ENCODE measurements at places on chromosomes 6 and 20.

DNA sequence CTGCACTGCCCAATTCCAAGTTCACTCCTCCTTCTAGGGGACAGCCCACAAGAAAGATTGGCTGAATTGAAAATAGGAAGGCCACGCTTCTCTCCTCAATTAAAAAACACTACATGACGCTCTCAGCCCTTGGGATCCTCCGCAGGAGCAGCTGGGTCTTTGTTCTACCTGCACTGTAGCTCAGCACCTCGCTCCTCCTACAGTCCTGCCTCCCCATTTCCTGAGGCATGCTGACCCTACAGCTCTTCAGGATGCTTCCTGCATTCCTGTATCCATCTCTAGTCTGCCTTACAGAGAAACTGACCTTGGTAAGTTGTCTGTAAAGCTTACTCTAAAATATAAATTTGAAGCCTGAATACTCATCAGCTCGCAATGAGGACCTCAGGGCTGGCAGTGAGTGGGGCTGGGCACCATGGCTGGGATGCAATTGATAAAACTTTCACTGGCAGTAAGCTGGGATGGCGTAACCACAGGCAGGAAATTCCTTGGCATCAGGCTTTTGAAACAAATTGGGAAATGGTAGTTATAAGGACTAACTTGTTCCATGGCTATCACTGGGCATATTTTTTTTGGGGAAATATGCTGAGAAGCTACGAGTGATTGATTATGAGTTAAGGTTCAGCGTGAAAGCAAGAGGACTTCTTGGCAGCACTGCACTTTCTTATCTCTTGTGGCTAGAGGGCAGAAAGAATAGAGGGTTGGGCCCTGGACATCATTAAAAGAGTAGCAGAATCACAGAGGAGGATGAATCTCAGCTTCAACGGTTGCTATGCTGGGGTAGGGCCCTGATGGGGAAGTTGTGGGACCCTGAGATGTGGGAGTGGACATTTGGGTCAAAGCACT, 11.7 kb upstream of the SIRPB1 start:
- DNase-seq = no peak

DNA sequence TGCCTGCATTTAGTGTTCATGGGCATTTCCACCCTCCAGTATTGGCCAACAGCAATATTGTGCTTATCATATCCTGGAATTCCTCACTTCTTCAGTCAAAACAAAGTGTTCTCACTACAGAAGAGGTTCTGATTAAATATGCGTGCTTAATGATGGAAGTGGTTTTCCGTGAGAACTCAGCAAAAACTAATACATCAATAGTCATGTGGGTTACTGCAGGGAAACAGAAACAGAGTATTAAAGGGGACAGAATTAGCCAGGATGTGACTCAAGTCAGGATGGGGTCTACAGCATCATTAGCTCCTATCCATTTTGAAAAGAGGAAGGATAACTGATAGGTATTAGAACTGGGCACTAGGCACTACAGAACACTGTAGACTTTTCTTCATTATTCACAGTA, 384.6 kb downstream of the CDKAL1 start:
- DNase-seq = no peak

DNA sequence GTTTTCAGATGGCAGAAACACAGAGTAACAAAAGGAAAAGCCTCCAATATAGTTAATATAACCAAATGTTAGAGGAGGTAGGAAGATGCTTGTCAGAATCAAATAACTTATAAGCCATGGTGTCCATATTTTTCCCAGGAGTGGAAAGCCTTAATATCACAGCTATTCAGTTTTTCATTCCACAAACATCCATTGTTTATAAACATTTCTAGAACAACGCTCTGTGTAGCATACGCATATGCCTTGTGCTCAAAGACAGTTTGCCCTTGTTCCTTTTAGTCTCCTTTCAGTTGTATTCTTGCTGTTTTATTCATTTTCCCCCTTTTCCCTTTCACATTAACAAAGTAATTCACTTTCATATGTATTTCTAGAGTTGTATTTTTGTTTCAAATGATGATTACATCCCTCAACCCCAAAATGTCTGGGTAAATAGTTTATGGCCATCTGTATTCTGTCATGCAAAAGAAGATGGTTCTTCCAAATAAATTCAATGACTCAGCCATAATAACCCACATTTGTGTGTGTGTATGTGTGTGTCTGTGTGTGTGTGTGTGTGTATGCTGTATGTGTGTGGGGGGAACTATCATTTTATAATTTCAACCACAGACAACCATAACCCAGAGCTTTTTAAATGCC, 455.7 kb upstream of the SOX4 start:
- DNase-seq = no peak

GRCh38 chr6:54681987-54682386, 164.6 kb upstream of the FAM83B start:
- DNase-seq = no peak

DNA sequence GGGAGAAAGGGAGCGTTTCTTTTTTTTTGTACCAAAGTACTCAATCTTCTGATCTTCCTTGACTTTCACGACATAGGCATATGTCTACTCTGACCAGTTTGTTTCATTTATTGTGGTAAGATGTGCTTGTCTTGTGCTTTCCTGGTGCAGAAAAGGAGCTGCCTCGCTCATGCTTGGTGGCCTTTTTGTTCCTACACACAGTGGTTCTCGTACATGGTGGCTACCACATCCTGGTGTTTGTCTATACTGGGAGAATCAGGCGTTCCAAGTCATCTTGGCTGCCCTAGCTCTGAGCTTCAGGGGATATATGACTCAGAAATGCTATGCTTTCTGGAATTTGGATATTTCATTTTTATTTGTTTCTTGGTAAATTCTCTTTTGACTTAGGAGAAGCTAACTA, 31.8 kb downstream of the MYB start:
- DNase-seq = no peak

GRCh38 chr6:105593056-105593690, 190.3 kb upstream of the PREP start:
- no peak for DNase-seq

- DNase-seq = no peak
These were observed 228.8 kb downstream of the TFAP2C start for GRCh38 chr20:56857950-56858349.

DNA sequence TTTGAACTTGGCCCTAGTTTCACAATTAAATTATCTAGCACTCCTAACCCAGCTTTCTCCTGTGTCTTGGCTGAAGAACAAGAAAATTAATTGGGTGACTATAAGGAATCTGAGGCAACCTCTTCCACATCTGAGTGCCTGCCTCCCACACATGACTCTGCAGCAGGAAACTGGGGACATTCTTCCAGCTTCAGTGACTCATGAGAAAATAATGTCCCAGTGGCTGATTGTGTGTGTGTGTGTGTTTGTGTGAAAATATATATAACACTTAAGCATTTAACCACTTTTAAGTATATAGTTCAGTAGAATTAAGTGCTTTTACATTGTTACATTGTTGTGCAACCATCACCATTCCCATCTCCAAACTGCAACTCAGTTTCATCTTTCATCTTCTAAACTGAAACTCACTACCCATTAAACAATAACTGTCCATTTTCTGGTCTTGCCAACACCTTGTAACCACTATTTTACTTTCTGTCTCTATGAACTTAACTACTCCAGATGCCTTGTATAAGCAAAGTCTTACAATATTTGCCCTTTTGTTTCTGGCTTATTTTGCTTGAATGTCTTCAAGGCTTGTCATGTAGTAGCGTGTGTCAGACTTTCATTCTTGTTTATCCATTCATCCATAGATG, 8.7 kb downstream of the TRIM38 start:
- DNase-seq = no peak

DNA sequence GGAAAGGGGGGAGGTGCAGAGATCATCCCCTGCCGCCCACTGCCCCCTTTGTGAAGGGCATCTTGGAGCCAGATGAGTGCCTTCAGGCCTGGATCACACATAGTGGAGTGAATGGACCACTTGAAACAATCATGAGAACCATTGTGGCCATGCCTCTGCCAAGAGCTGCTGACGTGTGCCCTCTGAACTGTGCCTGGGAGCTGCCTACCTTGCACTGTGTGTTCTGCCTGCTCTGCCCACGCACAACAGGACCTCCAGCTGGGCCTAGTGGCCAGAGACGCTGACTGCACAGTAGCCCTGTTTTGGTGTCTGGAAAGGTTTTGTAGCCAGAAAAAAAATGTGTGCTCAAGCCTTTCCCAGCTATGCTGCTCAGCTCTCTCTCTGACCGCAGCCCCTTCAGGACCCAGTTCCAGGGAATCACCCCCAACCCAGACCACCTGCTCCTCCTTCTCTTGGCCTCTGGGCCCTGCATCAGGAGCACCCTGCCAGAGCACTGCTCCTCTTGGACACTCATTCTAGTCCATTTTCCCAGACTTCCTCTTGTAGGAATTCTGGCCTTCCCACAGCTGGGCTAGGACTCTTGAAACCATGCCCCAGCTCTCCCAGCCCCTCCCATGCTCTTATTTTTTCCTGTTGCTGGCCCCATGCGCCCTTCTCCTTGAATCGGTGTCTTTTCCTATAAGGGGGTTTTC, 1.6 kb upstream of the ADIG start:
- no peak for DNase-seq

DNA sequence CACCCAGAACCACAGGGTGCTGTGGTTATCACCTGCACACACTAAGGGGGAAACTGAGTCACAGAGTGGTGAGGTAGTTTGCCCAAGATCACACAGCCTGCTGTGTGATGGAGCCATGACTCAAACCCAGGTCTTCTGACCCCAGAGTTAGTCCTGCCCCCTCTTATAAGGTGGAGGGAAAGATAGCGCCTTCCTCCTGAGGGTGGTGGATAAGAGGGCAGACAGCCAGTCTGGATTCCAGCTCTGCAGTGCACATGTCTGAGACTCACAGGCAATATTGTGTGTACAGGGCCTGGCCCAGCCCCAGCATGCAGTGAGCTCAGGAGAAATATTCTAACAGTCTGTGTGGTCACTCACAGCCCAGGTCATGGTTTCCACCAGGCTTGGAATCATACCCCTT, 393.7 kb downstream of the CDH4 start:
- DNase-seq = no peak

DNA sequence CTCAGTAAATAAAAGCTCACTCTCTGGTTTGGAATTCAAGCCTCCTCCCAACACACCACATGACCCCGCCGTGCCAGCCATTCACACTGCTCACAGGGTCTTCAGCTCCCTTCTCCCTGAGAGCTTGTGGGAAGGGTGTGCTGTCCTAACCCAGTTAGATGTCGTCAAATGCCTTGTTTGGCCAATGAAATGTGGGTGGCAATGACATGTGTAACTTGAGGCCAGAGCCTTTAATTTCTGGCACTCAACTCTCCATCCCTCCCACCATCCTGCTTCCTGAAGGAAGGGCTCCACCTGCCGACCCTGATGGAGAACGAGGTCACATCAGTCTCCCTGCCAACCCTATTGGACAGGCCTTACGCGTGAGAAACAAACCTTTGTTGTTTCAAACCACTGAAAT, 224.5 kb upstream of the AGPAT4 start:
- no peak for DNase-seq

DNA sequence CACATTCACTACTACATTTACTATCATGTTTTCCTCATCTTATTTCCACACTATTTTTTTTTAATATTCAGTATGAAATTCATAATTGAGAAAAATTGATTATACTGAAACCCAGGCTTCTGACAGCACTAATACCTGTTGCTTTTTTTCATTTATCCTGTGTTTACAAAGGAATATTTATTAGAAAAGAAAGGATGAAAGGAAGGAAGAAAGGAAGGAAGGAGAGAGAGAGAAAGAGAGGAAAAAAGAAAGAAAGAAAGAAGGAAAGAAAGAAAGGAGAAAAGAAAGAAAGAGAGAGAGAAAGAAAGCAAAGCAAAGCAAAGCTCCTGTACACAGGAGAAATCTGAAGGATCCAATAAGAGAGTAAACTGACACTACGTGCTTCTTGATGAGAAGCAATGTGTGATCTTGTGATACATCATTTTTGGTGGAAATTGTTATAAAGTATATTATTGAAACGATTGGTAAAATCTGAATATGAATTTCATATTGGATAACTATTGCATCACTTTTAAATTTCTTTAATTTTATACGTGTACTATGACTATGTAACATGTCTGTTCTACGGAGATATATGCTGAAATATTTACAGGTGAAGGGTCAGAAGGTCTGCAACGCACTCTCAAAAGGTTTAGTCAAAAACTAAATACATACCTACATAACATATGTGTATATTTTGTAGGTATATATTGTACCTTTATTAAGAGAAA, 43.9 kb downstream of the DEFB114 start:
- DNase-seq = no peak

DNA sequence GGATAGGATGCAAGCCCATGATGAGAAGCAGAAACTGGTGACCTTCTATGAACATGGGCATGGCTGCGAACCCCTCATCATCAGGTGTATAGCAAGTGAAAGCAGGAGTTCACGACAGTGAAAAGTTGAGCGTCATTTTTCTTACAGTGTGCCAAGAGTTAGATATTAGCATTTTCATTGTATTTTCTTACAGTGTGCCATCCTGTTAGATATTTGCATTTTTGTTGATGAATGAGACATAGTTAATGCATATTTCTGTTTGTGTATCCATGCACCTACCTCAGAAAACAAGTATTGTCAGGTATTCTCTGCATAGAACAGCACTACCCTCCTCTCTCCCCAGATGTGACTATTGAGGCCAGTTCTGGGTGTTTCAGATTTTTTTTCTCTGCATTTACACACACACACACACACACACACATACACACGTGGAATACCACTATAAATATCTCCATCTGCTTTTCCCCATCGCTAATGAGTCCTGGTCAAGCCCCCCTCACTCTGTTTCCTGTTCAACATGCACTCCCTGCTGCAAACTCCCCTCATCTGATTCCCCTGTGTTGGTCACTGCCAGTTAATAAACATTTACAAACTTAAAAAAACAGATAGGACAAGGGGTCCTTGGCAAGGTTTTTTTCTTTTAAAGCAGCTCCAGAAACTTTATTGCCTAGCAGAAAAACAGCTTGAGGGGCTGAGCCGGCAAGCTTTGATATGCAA, 41.7 kb downstream of the PLN start:
- no peak for DNase-seq

DNA sequence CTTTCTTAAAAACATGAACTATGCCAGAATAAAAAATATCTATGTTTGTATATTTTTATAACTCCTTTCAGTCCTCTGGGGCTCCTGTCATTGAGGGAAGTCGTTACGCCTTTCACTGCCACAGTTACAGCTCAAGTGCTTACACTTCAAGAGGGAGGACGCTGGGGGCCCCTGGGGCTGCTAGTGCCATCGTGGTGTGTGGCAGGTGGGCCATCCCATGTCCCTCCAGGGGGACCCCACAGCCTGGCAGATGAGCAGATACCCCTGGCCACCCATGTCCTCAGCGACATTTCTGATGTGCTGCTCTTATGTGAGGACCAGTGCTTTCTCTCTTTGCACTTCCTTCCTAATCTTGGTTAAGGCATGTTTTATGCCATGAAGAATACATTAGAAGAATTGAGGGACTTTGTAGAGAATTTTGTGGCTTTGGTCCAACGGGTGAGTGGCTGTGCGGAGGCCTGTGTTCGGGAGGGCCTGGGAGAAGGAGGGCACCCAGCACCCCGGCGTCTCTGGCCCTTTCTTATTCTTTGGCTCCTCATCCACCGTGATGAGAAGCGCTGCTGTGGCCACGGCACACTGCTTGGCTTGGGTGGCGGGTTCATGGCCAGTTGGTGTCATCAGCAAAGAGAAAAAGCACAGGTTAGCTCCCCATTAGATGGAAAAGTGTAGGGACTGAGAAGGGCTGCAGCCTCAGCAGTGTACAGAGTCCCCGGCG, 38.3 kb upstream of the SYNJ2 start:
- no peak for DNase-seq
